ENCODE measurements at places on chromosomes 4 and X.

GRCh38 chr4:145069361-145069760 is 28.6 kb downstream of the ANAPC10 start:
- no peak for DNase-seq

- no peak for DNase-seq
These were observed 65.9 kb downstream of the ANTXR2 start for GRCh38 chr4:80006935-80007744.

DNA sequence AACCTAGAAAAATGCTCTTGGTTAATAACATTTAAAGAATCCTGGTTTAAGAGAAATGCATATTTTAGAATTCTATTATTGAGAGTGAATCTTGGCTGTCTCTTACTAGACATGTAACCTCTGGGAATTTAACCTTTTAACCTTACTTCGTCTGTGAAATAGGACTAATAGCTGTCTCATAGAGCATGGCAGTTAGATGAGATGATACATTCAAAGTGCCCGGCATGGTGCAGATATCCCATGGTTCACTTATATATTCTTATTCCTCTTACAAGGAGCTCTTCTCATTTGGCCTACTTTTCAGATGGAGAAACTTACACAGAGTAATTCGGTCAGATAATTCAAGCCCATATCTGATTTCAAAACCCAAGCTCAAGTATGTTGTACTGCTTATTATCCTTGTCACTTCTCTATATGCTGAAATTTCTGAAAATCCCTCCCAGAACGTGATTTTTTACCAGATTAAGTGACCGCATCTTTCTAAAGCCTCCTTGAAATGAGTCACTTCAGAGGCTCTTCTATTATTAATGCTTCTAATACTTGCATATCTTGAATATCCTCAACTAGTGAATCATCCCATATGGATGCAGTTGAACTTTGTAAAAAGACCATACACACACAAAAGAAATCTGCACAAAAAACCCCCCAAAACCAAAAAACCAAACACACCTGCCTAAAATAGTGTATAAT is 4.9 kb downstream of the CDKN2AIP start:
- DNase-seq: no peak

DNA sequence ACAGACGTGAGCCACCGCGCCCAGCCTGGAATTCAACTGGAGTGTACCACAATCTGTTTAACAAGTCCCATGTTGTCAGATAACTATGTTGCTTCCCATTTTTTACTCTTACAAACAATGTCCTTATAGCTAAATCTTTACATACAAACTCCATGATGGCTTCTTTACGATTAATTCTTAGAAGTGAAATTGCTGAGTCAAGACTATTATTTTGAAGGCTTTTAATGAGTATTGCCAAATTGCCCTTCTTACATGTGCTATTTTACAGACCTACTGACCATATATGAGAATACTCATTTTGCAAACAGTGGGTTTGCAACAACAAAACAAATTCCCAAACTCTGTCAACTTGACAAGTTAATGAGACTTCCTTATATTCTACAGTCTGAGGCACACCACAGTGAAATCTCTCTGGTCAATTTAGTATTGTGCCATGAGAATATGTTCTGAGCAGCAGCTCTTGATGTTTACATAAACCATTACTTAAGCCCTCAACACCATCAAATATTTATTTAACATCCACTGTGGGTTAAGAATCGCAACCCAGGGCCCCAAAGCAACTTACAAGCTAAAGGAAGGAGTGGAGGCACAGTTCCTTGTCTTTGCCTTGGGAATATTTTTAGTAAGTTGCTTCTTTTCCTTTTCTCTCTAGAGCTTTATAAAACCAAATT is 128.5 kb downstream of the SPRY1 start:
- DNase-seq: no peak

GRCh38 chrX:45622538-45622937 is 421.9 kb upstream of the DIPK2B start:
- DNase-seq: no peak

- no peak for DNase-seq
These were observed 249.4 kb downstream of the NDST4 start for GRCh38 chr4:114864060-114864459.

DNA sequence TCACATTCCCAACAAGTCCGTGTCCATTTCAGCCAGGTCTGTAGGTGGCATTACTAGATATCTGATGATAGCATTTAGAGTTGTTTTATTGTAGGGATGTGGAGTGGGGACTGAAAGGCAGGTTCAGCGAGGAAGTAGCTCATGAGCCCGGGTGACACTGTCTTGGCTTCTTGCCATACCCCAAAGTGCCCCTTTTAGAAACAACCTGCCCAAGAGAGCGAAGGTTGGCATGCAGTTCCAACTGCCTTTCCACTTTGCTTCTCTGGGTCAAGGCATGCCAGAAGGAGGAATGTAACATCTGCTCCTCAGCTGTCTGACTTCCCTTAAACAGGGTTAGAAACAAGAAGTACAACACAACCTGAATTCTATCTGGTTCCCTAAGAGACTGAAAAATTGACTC is 9.0 kb downstream of the GRIA3 start:
- DNase-seq: no peak

DNA sequence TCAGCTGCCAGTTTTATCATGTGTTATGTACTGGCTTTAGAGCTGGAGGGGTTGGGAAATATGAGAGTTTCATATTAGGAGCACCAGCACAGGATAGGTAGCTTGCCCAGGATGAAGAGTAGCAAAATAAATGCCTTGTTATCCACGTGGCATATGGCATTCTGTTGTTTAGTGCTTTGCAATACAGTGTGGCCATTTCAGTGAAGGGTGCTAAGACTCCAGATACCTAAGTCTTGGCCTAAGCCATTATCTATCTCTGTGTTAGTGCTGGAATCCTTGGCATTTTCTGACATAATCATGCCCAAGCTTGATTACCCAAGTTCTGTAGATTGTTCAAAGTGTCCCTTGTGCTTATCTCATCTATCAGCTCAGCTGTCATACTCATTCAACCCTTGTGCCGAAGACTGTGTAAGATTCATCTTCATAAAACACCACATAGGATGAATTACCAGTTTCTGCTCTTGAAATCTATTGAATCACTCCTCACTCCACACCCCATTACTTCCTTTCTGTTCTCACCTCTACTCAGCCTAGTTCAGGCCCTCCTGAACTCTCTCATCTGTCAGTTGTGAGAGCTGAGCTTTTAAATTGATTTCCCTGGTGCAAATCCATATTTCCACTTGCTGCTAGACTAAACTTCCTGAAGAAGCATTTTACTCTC is 73.5 kb downstream of the CLCN5 start:
- no peak for DNase-seq

DNA sequence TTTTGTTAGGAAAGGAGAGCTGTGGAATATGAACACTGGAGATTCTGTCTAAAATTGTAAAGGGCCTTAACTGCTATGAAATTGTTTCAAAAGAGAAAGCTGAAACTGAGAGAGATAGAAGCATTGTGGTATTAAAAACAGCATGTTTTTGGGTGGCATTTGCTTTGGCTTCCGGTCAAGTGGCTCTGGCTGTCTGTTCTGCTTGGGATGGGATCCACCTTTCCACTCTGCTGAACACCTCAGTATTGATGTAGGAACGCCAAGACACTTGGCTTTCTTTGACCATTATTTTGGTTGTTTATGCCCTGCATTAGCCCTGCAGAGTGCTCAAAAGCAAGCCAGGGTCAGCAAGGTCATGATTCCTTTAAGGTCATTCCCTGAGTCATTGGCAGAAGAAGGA is 199.7 kb downstream of the SLC4A4 start:
- no peak for DNase-seq

GRCh38 chr4:164428561-164428960 is 325.4 kb upstream of the SMIM31 start:
- no peak for DNase-seq

DNA sequence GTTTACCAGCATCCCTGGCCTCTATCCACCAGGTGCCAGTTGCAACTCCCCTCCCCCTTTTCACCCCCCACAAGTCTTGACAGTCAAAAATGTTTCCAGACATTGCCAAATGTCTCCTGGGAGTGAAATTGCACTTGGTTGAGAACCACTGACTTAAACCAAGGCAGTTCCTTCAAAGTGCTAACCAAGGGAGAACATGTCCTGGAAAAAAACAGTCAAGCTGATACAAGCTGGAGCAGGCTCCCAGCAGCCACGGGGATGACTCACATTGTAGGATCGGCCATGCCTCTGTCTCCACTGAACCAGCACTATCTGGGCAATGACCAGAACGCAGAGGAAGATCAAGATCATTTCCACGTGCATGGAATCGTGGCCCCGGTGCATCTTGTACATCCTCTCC is 11.4 kb downstream of the RNF175 start:
- DNase-seq: no peak

DNA sequence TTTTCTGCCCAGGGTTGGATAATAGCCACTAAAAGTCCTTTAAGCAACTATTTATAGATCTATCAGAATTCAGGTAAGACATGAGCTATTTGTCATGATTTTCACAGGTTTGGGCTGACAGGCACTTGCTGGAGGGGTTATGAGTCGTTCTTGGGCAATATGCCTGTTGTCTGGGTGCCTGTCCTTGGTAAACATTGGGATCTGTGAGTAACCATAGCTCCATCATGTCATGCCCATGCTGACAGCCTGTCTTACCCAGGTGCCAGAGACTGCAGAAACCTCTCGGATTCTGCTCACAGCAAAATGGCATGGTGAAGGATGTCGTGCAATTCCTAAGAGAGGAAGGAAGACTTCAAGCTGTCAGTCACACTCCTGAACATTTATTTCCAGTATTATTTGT is 116.0 kb upstream of the PUDP start:
- no peak for DNase-seq

DNA sequence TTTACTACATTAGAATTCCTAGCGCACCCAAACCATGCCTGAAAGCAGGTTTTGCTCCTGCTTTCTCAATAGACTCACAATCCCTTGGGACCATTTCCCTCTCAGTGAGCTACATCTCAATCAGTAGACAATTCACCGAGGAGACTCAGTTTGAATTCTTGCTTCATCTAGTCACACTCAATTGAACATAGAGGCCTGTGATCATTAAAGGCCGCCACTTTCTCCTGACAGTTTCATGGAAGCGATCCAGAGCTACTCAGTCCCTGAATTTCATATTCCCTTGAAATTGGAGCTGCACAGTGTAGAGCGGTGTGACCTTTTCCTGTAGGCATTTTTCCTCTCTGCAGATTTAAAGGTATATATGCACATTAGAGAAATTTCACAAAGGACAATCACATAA is 193.9 kb upstream of the SPOCK3 start:
- peak; percentile 21 for DNase-seq

DNA sequence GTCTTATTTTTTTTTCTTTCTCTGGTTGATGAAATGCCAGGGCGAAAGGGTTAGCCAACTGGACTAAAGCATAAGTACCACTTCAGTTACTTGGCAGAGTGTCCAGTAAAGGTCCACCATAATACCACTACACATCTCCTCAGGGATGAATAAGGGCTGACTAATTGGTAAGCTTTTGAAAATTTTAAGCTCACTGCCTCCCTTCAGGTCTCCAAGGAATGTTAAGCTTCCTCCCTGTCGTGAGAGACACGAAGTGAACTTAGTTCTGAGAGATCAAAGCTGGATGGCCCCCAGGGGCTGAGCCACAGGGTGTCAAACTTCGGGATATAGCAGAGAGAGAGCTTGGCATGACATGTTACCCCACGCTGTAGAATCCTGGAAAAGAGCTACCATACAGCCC is 111.4 kb downstream of the VSIG4 start:
- DNase-seq: no peak

DNA sequence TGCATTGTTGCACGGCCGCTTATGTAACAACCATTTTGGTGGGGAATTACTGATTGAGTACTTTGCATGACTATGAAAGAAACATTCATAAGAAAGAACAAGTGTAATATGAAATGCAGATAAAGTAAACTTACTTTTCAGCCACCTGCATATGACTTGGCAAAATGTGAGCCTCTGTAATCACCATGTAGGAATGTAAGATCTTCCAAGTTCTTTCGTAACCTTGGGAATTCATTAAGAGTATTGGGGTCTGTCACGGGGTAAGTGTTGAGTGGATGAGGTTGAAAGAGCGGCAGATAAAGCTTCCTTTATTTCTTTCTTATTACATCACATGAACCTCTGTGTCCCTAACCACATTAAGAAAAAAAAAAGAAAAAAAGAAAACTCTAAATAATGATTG is 348.5 kb upstream of the NR3C2 start:
- no peak for DNase-seq

DNA sequence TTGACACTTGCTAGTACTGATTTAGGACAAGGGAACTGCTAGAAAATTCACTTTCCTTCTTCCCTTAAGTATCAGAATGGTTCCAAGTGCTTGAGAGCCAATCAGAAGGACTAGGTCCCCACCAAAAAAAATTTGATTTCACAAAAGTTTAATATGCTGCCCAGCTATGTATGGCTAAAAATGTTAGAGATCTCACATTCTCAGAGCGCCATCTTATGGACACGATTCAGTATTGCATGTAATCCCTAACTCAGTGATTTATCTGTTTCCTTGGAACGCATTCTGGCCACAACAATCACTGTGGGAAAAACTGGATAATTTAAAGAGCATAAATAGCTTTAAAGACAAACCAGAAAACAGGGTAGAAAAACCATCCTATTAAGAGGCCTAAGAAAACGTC is 255.1 kb upstream of the GPC4 start:
- DNase-seq: peak; percentile 64

GRCh38 chr4:16820329-16820728 is 78.1 kb downstream of the LDB2 start:
- no peak for DNase-seq

DNA sequence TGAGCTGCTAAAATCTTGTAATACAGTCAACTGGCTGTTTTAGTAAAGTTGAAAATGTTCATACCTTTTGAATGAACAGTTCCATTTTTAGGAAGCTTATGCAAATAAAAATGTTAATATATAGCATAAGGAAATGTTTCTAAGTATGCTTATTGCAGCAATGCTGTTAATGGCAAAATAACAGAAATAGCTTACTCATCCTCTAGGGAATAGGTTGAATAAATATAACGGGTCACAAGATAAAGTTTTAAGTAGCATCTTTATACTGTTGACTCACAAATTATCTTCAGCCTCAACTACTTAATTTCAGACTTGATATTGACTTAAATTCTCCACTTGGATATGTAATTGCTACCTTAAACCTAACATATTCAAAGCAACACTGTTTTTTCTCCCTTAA is 27.7 kb downstream of the HERC3 start:
- no peak for DNase-seq

- DNase-seq: no peak
These were observed 1.9 kb upstream of the ZNF41 start for GRCh38 chrX:47484885-47485284.

DNA sequence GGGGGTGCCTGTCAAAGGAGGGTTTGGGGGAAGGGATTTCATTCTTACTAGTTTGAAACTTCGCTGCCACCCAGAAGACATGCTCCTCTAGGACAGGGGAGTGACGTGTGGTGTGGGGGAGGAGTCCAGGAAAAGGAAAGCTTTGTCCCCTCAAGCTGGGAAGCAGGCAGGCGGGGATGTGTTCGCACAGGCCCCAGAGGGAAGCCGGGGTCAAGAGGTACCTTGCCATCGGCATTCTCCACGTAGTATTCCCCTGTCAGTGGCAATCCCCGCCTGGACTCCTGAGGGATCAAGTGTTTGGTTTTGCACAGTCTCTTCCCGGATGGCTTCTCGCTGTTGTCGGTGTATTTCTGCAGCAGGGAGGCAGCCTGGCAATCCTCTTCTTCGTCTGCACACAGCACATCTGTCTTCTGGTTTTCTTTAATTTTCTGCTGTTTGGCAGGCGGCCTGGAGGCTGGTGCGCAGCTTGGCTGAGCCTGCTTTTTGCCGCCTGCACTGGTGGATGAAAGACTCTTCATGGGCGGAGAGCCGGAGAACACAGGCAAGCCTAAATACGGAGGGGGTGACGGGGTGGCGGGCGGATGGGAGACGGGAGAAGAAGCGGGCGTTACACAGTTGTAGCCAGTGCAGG is 35.1 kb downstream of the BCOR start:
- DNase-seq: no peak
